Neural progenitor cell (in vitro differentiated cells): ENCODE measurements at places on chromosomes 6 and 20. TPM values are rescaled to one million over a fixed set of nuclear protein-coding genes. Genes with fewer than 3 reads are reported as not detected.

The SEMG1 gene
- total RNA-seq: not detected in 2 replicates

The ZSWIM1 gene
- total RNA-seq: 10.7 and 16.6 TPM in 2 replicates

The C20orf204 gene
- 0.04 and 0.96 TPM in 2 replicates for total RNA-seq

The OCSTAMP gene
- not detected in 2 replicates for total RNA-seq

The COL21A1 gene
- 0.43 and 0.95 TPM in 2 replicates for total RNA-seq

The SCRT2 gene
- total RNA-seq: not detected in 2 replicates

The WFDC5 gene
- not detected in 2 replicates for total RNA-seq

The ZSCAN12 gene
- total RNA-seq: 15.1 and 20.7 TPM in 2 replicates

The LINC00237 gene
- total RNA-seq: not detected in 2 replicates

The KCNS1 gene
- total RNA-seq: 0.03 TPM in 1 of 2 replicates, not detected in the other

- DNase-seq: no peak
Observed at GRCh38 chr6:12709116-12709515, 7.5 kb upstream of the PHACTR1 start.

GRCh38 chr20:34627458-34627857 is 49.4 kb downstream of the PIGU start:
- DNase-seq: no peak

DNA sequence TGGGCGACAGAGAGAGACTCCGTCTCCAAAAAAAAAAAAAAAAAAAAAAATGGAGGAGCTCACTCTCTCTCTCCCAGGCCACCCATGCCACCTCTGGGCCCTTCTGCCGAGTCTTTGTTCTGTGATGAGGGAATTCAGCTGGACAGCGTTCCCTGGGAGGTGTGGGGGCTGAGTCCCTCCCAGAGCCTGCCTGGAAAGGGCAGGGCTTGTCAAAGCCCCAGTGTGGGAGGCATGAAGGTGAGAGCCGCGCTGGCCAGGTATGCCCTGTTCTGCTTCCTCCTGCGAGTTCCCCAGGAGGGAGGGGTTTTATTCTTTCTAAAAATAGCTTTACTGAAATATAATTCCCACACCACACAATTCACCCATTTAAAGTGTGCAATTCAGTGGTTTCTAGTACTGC is 69.6 kb downstream of the TMEM242 start:
- DNase-seq: no peak

DNA sequence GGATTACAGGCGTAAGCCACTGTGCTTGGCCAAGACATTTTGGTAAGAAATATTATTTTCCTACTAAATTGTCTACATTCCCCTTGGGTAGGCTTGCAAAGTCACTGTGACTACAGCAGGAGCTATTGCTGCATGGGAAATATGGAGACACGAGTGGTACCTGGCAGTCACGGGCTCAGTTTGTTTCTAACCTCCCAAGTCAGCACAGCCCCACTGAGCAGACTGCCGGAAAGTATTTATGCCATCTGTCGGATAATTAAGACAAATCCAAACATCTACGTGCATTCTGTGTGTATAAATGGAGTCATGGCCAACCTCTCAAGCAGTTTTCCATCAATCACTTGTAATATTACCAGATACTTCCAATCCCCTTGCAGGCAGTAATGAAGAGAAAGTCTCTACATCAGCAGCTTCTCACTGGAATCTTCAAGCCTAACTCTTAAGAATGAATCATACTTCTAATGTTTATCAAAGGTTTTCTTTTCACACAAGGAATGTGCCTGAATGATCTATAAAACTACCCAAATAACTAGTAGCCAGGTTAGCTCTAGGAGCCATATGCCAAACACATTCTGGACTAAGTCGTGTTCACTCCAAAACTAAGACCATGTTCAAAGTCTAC is 20.1 kb downstream of the PSMB1 start:
- DNase-seq: no peak

- no peak for DNase-seq
Observed at GRCh38 chr6:33428966-33429749, 9.3 kb downstream of the SYNGAP1 start.

GRCh38 chr6:3005077-3005476 is 5.4 kb downstream of the NQO2 start:
- DNase-seq: no peak

- no peak for DNase-seq
Observed at GRCh38 chr6:215335-216034, 76.8 kb upstream of the DUSP22 start.

GRCh38 chr6:56764081-56764566 is 121.4 kb upstream of the DST start:
- peak; percentile 27 for DNase-seq

DNA sequence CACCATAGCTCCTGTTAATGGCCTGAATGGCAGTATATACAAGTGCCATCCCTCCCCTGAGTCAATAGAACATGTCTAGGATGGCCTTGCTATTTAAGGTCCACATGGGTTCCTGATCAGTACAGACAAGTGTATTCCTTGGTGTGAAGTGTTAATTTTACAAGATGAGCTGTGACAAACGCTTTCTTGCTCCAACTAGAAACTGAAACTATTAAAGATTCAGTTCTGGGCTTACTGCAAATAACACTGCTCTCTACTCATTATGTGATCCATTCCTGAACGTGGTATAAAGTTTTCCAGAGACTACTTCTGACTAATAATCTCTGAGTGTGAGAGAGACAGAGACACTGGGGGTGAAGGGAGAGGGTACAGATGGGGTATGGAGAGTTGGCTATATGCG is 198.0 kb upstream of the FBXL4 start:
- no peak for DNase-seq

DNA sequence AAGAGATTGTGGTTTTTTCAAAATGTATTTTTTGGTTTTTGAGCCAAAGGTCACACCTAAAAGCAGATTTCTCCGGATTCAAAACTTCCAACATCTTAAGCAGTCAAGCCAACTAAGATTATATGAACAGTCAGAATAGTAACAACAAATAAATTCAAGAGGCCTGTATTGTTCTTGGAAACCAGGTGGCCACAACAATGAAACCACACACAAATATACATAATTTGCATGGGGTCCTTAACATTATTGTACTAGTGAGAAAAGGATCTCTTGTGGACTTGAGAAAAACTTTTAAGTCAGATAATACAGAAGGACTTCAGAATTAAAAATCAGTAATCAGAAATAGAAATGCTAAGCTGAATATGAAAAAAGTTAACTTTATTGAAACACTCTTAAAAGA is 40.6 kb downstream of the NOL7 start:
- DNase-seq: no peak

- DNase-seq: no peak
Observed at GRCh38 chr20:7248281-7249201, 481.1 kb downstream of the BMP2 start.

DNA sequence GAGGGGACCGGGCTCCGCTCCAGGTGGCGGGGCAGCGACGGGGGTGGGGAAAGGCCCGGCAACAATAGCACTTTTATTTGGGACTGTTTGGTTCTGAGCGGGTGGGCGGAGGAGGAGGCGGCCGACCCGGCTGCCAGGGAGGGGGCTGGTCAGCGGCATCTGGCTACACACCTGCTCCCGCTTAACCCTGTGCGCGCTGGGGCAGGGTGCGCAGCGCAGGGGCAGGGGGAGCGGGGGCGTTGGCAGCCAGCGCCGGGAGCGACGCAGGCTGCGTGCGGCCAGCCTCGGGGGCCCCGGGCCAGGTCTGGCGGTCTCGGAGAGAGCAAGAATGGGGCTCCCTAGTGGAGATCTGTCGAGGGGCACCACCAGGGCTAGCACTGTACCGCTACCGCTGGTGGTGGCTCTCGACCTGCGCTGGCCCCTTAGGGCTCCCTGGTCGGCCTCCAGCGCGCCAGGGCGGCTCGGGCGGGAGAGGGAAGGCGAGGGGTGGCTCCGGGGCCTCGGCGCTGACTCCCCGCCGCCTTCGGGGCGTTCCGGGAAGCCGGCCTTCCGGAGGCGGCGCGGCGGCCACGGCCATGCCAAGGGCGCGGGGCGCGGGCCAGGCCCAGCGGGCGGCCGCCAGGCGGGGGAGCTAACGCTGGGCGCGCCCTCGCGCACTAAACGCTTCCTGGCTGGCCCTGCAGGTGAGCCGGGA is 92.4 kb downstream of the NCR2 start:
- peak; percentile 67 for DNase-seq

DNA sequence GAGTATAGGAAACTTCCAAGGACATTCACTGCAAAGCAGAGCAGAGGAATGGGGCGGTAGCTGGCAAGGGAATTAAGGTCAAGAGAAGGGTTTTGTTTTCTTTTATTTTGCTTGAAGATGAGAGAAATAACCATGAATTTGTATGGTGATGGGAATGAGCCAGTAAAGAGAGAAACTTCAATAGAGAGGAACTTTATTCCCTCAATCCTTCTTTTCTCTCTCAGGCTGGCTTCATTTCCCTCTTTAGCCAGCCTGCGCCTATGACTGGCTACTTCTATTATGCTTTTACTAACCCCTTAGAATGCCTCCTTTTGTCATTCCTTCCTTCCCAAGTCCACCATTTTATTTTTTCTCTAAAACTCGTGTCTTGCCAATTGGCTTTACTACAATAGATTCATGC is 101.4 kb upstream of the CEP85L start:
- DNase-seq: no peak

DNA sequence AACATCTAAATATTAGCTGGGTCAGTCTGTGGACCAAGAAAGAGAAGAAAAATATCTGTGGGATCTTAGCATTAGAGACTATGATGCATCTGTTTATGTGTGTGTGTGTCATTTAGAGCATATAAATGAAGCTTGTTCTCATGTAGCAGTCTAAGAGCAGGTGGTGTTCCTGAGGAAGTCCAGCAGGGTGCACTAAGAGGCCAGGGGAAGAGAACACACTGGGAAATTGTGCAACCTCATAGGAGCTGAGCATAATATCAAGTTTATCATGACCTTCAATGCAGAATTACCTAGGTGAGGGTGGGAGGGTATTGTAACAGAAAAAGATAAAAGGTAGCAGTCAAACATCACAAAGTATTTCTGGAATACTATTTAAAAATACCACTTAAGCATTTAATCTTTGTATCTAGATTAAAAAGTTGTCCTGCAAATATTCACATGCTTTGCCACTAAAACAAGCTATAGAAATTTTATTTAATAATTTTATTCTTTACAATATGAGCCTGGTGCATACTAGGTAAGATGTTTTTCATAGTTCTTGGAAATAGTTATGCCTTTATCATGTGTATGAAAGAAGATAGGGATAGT is 80.5 kb downstream of the SMPDL3A start:
- DNase-seq: peak; percentile 69

- peak; percentile 78 for DNase-seq
Observed at GRCh38 chr20:33291830-33292355, 8.9 kb downstream of the BPIFB1 start.

GRCh38 chr6:10099529-10100140 is 315.2 kb downstream of the TFAP2A start:
- no peak for DNase-seq

GRCh38 chr6:135372758-135373157 is 124.8 kb downstream of the AHI1 start:
- no peak for DNase-seq

DNA sequence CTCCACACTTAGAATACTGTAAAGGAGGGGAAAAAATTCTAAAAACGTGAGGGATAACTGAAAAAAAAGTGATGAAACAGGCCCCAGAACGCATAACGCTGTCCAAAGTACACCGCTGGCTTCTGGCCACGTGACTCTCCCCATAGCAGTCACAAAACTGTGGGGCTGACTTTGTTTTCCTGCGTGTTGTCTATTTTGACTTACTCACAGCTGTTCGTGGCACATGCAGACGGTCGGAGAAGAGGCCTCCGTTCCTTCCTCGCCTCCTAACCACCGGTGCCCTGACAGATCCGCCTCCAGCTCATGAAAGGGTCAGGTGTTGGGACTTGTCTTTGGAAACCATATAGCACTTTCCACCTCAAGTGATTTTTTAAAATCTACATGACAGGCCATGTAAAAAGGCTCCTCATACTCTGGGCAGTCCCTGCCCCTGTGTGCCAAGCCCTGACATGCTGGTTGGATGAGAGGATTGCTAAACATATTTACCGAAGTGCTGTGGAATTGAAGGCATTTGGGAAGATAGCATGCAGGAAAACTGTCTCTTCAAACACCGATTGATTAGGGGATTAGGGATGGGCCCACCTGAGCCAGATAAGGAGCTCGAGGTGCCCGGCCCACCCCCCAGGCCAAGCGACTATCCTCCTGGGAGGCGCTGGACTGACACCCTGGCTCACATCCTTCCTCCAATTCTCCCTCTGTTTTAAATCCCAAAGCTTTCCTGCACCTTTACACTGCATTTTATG is 54.8 kb downstream of the DACT2 start:
- no peak for DNase-seq

DNA sequence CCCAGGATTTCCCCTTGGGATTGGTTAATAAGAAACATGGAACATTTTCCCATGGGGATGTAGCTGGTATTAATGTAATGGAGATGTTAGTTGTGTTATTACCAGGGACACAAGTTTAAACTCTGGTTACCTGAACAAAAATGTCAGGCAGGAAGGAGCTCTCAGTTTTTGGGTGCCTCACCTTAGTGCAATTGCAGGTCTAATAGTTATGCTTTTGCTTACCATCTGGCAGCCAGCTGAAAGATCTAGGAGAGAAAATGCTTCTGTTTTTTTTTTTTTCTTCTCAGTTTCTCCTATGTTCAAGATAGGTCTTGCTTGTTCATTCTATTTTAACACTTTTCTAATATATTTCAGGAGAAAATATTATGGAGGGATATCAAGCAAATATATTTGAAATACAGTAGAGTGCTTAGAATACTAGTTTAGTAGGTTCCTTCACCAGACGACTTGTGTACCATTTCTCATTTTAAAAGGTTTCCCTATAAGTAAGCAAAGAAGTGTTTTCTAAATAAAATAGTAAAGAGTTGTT is 4.2 kb upstream of the UBE2J1 start:
- DNase-seq: no peak

DNA sequence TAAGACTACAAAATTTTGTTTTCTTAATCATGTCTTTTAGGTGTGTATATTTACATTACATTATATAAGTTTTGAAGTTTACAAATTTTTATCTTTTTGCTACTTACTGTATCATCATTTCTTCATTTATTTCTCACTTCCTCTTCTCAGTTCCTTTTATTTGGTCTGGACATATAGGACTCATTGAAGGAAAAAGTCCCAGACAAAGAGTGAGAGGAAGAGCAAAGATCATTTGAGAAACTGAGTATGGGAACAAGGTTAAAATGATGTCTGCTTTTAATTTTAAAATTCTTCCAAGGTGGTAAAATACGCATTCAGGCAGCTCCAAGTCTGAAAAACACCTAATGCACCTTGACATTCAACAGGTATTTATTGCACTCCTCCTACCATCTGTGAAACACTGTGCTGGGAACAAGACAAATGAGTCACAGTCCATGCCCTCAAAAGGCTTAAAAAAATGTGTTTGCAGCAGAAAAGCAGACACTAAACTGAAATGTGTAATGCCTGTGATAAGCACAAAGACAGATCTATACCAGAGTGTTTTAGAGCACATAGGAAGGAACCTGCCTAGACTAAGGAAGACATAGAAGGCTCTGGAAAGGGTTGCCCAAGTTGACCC is 63.2 kb downstream of the PKIB start:
- no peak for DNase-seq
